ENCODE measurements at places on chromosomes 11 and 22.

GRCh38 chr22:32557444-32557843, 82.8 kb downstream of the FBXO7 start:
- no peak for DNase-seq

DNA sequence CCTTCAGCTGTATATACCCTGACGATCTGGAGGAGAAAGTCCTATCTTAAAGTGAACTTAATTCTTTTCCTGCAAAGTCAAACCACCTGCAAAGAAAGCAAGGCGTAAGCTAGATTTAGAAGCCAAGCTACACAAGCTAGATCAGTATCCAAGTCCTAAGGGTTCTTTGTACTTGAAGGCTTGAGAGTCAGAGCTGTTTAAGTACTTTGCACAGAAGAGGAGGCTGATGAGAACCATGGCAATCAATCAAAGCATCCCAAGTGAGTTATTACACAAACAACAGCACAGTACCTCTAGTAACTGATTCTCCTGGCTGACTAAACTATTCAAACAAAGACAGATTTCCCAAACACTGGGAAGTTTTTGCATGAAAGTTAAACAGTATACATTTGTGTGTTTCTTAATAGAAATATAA, 1.9 kb downstream of the CDON start:
- DNase-seq = no peak

DNA sequence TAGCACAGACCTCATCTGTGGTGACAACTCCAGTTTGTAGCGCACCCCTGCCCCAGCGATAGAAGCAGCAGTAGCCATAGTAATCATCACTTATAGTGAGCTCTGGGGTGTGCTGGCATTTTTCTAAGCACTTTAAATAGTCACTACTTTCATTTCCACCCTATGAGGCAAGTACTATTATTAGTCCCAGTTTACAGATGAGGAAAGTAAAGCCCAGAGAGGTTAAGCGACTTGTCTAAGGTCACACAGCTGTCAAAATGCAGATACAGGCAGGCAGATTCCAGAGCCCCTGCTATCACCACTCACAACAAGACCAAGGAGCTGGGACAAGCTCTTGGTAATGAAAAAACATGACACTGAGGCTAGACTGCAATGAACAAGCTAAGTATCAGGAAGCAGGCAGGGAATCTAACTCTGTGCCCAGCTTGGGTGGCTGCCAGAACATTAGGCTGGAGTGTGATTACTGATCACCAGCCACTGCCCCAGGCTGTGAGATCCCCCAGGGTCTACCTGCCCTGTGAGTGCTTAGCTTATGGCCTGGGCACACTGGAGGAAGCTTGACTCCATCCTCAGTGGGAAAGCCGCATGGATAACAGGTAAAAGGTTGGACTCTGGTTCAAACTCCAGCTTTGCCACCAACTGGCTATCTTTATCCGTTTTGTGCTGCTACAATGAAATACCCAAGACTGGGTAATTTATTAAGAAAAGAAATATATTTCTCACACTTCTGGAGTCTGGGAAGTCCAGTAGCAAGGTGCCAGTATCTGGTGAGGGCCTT, 561.1 kb downstream of the MN1 start:
- DNase-seq = no peak

- no peak for DNase-seq
These were observed 72.8 kb upstream of the CCND1 start for GRCh38 chr11:69567951-69568808.

DNA sequence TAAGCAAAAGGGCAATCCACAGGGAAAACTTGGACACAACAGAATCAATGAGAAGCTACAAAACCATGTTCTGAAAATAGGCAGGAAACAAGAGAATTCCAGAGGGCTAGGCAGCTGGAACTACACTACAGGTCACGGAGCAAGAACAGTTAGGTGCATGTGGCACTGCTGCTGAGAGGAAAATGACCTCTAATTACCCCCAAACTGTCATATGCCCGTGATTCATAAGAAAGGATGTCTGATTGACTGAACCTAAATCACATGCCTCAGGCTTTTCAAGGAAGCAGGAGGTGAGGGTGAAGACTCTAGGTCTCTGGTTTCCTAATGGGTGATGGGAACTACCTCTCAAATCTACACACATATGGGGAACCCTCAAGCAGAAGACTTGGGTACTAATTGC, 17.9 kb upstream of the RRAS2 start:
- no peak for DNase-seq

- no peak for DNase-seq
These were observed 528.0 kb downstream of the SOX6 start for GRCh38 chr11:15828215-15828853.

GRCh38 chr11:103279821-103280220, 170.6 kb downstream of the DYNC2H1 start:
- DNase-seq = no peak

- peak; percentile 6 for DNase-seq
These were observed 28.3 kb upstream of the UPB1 start for GRCh38 chr22:24466716-24467328.

GRCh38 chr11:112179601-112180000, 4.3 kb downstream of the BCO2 start:
- no peak for DNase-seq

- no peak for DNase-seq
These were observed at the start of gene BRD1 for GRCh38 chr22:49827853-49828598. Gene BRD1, minus strand, starts transcription at chr22:49827873. Its CDS starts 3,556 bp downstream, at chr22:49824317.

- DNase-seq = no peak
These were observed 725.0 kb downstream of the METTL15 start for GRCh38 chr11:28833169-28833568.

DNA sequence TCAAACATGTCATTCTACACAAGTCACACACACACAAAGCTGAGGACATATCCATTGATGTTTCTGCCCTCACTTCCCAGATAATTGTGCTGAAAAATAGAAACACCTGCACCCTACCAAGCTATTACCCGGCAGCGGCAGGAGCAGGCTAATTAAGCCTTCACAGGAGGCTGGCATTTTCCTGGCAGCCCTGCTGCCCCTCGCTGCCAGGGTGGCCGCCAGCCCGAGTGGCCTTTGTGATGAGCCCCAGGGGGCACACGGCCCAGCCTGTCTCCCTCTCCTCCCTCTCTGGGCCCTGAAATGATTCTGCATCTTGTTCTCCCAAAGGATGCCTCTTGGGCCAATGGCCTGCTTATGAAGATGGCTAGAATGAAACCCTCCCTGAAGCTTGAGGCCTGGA, 76.2 kb upstream of the TP53I11 start:
- no peak for DNase-seq

DNA sequence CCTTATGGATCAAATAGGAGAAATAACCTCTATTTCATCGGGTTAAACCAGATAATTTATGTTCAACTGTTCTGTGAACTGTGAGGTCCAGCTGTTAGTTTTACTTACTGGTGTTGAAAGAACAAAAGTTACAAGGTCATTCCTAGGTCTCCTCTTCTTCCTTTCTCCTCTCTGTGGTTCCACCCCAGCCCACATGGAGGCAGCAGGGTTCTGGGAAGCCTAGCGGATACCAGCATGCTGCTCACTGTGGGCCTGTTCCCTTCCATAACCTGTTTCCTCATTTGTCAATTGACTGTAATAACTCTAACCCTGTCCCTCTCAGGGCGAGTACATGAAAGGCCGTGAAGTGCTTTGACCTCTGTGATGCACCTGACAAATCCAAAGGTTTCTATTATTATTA, 27.8 kb downstream of the RELT start:
- DNase-seq = peak; percentile 28

- DNase-seq = no peak
These were observed 38.2 kb upstream of the PAMR1 start for GRCh38 chr11:35563484-35564244.

- no peak for DNase-seq
These were observed 2.4 kb downstream of the LMO1 start for GRCh38 chr11:8261291-8261690.

DNA sequence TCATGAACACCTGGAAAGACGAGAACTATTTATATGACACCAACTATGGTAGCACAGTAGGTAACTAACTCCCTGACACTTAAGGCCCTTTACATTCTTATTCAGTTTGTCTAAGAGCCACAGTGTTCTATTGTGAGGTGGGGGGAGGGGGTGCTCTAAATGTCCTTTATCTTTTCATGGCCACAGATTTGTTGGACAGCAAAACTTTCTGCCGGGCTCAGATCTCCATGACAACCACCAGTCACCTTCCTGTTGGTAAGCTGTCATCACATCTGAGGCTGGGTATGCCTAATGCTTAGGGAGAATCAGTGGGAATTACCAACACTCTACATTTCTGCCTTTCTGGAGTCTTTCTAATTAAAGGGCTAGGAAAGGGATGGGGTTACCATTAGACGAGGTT, 30.7 kb downstream of the EHF start:
- no peak for DNase-seq

GRCh38 chr11:86192519-86193257, 51.9 kb upstream of the EED start:
- no peak for DNase-seq

DNA sequence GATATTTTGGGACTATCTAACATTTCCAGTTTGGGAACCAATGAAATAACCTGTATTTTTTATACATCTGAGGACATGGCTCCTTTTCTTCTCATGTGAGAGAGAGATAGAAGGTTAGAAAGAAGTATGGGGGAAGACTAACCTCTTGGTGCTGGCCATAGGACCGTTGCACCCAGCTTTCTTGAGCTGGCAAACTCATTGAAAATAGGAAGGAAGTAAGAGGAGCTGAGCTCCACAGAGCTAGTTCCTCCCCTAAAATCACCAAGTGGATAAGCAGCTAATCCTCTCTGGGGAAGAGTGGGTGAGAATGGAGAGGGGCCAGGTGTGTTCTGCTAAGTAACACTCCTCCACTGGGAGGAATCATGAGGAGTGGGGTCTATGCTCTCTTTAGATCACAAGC, 387.4 kb upstream of the CADM1 start:
- DNase-seq = no peak

GRCh38 chr11:69352166-69352565, 58.2 kb downstream of the MYEOV start:
- no peak for DNase-seq

GRCh38 chr11:43987384-43988039, 45.1 kb downstream of the C11orf96 start:
- DNase-seq = no peak

DNA sequence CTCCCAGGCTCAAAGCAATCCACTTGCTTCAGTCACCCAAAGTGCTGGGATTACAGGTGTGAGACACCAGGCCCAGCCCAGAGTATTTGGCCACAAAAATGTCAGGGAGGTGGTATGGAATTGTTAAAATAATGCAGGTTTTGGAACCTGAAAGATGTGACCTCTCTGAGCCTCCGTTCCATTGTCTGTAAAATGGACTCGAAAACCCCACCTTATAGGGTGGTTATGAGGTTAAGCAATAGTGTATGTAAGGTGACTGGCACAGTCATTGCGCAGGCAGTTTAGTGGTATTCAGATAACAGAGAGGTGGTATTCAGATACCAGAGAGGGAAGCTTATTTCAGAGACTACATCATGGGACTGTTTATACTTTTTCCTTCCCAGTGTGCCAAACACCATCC, 52.5 kb upstream of the PRSS23 start:
- DNase-seq = no peak

DNA sequence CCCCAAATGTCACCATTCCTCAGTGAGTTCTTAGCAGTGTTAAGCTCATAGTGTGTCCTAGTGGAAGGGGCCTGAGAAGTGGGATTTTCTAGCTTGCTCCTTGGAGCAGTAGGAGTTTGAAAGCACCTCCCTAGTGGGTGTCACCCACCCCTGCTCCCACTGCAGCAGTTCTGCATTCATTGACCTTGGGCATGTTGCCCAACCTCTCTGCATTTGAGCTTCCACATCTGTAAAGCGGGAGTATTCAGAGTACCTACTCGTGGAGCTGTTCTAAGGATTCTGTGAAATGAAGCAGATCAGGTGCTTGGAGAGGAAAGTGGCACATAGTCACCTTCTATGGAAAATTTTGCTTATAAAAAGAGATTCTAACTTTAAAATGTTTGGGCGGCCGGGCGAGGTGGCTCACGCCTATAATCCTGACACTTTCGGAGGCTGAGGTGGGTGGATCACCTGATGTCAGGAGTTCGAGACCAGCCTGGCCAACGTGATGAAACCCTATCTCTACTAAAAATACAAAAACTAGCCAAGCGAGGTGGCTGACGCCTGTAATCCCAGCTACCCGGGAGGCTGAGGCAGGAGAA, 16.9 kb downstream of the LMO2 start:
- DNase-seq = no peak

- peak; percentile 21 for DNase-seq
These were observed 64.6 kb downstream of the KCNJ1 start for GRCh38 chr11:128802358-128802981.

DNA sequence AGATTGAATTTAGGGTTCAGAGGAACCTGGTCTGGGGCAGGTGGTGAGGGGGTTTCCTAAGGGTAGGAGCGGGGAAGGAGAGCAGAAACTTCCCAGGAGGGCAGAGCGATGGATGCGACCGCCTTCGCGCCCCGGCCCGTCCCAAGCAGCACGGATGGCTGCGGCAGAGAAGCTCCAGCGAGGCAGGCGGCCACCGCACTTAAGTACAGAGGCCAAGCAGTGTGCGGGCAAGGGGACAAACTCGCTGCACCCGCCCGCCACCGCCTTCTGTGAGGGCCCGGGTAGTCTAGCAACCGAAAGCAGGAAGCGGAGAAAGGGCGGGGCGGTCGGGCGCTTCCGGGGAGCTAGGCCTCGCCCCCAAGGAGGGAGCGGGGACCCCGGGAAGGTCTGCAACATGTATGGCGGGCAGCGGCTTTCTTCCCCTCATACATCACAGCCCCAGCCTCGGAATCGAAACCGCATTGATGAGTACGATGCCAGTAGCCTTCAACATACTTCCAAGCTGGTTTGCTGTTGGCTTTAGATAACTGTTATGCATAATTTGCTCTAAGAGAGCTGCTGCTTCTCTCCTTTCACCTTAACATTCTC, at the start of gene AGBL2:
Gene AGBL2 (minus strand): TSS at position 288 of the 588 bp plus-strand sequence. CDS start 719 bp downstream, outside the sequence.
- DNase-seq = no peak

GRCh38 chr11:104148706-104149105, 15.2 kb downstream of the PDGFD start:
- no peak for DNase-seq

DNA sequence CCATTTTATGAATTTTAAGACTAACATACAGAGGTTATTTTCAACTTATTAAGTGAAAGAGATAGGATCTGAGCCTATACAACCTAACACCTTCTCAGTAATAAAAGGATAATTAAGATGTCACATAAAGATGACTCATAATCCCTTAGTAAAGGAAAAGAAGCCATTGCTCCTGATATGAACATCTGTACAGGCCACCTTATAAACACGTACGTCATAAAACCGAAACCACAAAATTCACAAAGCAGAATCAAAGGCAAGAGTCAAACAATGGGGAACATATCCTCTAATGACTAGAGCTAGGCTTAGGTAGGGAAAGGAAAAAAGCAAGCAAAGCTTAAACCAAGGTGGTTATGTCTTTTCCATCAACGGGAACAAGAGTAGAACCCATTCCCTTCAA, 103.5 kb downstream of the KCNA4 start:
- DNase-seq = no peak

DNA sequence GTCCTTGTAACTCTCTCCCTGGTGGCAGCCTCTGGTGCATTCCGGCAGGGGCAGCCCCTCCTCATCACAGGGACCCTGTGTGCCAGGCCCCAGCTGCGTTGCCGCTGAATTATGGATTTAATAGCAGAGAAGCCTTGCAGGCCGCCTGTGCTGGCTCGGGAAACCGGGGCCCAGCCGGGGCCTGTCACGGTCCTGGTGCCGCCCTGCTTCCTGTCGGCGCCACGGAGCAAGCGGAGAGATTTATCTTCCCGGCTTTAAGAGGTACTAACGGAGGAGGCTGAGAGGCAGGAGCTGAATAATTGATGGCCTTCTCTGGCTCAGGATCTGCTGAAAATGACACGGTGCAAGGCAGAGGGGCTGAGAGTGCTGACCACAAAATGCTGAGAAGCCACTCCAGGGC, 54.0 kb upstream of the CCDC188 start:
- no peak for DNase-seq
